IgD-negative memory B cell (primary cell): ENCODE measurements at places on chromosomes 7 and 10. TPM values are rescaled to one million over a fixed set of nuclear protein-coding genes. Genes with fewer than 3 reads are reported as not detected.

The CHRM2 gene
- not detected for polyA plus RNA-seq

The DRGX gene
- polyA plus RNA-seq: not detected

The RBM48 gene
- polyA plus RNA-seq: 26.6 TPM

The MLXIPL gene
- polyA plus RNA-seq: not detected

The TCTN3 gene
- 55.4 TPM for polyA plus RNA-seq
